ENCODE measurements at places on chromosomes 2 and 18.

DNA sequence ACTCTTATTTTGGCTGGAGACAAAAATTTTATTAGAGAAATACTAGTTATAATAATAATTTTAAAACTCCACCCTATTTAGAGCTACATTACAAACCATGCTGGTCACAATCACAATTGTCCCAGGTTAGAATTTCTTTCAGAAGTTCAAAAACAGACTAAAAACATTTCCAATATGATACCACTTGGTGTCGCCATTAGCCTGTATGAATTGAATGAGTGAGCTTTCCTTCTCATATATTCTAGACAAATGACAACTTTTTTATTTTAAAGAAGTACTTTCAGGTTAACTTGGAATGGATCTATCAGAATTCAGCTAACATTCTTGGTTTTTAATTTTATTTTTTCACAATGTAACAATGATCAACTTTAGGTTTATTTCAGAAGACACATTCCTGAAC lies 48.0 kb downstream of the SERPINB8 start:
- DNase-seq, result peak; percentile 10

DNA sequence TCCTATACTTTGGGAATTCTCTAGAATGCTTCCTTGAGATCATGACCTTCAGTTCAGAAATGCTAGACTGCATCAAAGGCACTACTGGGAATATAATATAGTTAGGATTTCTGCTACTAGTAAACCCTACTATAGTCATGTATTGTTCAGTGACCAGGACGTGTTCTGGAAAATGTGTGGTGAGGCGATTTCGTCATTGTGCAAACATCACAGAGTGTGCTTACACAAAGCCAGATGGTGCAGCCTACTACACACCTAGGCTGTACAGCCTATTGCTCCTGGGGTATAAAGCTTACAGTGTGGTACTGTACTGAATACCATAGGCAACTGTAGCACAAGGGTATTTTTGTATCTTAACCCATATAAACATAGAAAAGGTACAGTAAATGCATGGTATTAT lies 13.0 kb downstream of the CXCR4 start:
- no peak for DNase-seq

- no peak for DNase-seq
Measured at GRCh38 chr2:240762249-240762648, 57.8 kb downstream of the KIF1A start.

DNA sequence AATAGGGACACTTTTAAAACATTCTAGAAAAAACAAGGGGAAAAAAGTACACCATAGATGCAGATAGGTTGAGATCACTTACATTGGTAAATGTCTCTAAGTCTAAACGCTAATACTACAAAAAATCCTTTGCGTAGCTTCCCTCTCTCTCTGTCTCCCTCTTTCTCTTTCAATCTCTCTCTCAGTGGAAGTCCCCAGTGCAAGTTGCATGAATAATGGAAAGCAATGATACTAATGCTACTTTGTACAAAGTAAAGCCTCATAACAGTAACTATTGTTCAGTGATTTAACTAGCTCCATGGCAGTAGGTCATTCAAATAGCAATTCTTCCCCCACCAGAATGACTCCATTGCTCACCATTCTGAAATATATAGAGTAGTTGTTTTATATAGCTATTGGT lies 12.8 kb downstream of the MEIS1 start:
- no peak for DNase-seq

- no peak for DNase-seq
Measured at GRCh38 chr2:240513549-240514287, 44.1 kb downstream of the ANKMY1 start.

DNA sequence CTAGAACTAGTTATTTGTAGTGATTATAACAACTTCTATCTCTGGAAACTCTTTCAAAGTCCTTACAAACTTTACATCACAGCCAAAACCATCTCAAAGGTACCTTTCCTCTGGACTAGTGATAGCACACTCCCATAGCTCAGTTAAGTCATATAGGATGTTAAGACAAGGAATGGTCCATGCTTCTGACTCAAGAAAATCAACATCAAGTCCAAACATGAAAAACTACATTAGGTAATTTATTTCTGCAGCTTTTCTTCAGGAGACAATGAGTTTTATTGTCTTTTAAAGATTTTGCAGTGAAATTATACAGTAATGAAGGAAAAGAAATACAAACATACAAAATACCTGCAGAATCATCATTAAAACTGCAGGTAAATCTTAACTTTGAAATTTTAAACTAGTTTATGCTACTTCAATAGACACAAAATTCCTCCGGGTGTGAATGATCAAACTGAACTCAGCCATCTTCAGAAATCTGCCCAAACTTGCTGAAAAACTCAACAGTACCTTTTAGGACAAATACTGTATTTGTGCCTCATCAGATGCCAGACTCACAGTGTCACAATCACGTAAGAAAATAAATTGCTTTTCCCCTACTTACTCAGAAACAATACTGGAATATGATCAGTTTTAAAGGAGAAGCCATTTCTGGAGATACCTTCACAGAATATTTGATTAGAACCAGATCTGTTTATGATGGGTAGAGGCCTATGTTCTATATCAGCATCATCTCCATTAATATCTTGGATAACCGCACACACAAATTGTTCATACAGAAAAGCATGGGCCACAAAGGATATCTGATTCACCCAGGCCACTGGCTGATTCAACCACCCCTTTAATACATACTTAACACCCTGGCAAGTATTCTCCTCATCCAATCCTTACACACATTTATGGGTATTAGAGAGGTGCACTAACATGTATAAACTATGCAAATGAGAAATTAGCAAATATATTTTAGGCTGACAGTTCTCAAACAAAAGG lies 2.6 kb downstream of the TMEM131 start:
- DNase-seq, result no peak

DNA sequence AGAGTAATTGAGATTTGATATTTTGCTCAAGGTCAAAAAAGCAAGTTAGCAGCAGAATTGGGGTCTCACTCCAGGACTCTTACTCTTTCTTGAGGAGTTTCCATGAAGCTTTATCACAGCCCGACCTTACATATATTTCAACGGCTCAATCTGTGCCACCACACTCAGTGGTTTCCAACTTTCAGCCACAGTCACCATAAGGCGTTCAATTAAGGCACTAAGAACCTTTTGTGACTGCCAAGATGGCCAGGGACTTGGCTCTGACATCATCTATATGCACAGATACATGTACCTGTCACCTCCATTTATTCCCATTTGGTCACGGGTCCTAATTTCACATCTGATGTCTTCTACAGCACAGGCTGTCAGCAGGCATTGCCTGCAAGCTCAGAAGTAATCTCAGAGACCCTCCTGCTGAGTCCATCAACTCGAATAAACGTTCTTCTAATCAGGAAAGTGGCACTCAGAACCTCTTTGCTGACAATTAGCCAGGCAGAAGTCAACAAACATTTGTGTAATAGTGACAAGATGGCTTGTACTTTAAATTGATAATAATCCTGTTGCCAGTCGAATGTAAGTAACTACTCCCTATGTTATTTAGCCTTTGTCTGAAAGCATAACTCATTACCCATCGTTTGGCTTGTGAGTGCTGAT lies 16.1 kb downstream of the DYTN start:
- peak; percentile 55 for DNase-seq

DNA sequence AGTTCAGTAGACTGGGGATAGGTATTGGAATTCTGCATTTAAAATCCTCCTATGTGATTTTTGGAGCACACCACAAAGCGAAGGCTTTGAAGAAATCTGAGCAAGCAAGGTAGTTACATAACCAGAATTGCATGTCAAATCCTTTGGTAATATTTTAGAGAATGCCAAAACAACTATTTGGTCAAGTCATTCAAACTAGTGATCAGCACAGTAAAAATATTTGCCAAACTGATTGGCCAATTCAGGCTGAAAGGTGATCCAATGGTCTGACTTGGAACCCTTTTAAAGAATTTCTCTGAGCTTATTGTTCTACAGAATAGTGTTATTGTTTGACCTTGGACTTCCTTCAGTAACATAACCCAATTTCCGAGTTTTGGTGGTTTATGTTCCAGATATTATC lies 214.2 kb upstream of the ETAA1 start:
- no peak for DNase-seq

DNA sequence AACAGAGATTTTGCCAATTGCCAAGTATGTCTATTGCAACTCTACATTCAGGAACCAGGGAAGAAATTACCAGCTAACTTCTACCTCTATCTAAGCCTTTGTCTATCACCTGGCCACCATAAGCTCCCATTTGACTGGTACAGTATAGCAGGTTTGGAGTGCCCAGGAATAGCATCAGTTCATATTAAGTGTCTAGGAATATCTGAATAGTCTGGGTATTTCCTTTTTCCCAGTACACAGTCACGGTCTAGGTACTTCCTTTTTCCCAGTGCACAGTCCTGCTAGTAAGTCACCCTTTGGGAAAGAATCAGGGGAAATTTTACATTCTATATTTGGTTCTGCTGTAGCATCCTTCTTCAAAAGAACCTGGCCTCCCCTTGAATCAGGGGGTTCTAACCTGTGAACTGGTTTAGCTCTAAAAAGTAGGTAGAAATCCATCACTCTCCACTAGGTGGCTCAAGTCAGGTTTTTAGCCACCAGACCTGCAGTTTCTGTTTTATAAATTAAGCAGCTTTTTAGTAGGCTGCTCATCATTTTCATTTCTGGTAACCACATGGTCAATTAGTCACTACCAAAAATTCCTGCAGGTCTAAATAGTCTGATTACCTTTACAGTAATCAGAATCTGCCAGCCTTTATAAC lies 49.3 kb upstream of the DNAJC10 start:
- DNase-seq, result peak; percentile 14

GRCh38 chr2:109238580-109238979 lies 109.6 kb downstream of the SH3RF3 start:
- DNase-seq, result no peak

GRCh38 chr18:69974365-69974764 lies 26.7 kb upstream of the CD226 start:
- no peak for DNase-seq

DNA sequence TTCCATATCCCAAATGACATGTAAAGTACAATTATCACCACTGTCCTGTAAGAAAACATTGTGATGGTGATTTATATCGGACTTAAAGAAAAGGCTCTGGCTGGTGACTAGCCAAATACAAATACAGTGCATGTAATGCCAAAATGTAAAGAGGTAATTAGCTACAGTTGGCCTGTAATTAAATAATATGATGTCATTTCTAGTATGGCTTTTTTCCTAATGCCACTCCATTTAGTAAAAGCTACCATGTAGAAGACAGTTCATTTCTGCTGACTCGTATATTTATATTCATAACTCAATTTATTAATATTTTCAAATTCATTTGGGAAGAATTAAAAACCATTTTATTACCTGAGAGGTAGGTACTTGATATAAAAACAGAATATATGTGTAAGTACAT lies 815.7 kb downstream of the ERBB4 start:
- DNase-seq, result no peak

DNA sequence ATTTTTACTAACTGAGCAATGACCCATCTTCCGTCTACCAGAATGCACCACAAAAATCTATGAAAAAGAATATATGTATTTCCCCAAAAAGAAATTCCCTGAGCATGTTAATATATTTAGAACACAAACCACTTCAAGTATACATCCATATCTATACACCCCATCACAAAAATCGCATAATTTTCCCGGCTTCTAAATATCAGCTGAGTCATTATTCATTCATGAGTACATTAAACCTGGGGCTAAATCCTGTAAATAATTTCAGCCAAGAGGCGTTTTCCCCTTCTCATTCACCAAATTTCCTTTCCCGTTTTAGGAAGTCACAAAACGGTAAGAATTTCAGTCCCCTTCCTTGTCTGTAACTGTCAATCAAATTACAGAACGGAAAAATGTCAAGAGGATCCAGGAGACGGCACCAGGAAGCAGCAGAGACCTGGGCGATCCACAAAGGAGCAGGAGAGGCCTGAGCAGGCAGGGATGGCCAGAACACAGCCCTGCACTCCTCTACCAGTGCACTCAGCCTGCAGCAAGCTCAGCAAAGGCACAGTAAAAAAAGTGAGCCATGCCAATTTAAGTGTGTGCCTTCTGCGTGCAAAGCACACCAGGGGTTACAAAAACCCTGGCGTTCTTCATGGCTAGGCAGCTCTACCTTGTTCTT lies 300.7 kb downstream of the TCF4 start:
- DNase-seq, result no peak

DNA sequence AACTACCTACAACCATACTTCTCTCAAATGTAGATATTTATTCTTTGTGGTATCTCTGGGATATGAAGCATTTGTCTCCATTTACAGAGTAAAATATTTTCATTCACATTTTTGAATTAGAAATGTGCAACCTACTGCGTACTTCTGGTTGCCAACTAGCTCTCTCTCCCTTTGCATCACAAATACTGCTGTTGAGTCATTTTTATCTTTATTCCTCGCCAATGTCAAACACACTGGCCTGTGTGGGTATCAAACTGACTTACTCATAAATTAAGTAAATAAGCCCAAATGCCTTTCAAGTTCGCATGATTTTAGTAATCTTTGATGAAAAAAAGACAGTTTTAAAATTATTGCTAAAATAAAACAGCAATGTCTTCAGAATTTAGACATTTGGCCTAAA lies 67.3 kb downstream of the STAT4 start:
- no peak for DNase-seq

- DNase-seq, result no peak
Measured at GRCh38 chr2:73107211-73107926, 5.4 kb downstream of the RAB11FIP5 start.

DNA sequence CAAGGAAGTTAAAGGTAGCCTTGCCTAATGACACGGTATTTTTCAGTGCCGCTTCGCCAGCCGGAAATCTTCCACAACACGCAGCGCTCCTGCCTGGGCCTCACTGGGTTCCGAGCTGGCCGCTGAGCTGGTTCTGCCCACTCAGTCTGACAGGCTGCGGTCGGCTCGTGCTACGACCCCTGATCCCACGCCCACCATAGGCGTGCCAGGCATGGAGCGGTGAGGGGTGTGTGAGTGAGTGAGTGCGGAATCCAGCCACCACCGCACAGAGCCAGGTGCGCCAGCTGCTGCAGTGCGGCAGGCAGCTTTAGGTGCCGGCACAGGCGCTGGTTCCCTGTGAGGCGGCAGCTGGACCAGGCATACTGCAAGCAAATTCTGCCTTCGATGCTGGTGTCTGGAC lies 407.9 kb downstream of the DCC start:
- DNase-seq, result no peak

- DNase-seq, result peak; percentile 61
Measured at GRCh38 chr2:173355132-173355865, 627 bp downstream of the CDCA7 start.

DNA sequence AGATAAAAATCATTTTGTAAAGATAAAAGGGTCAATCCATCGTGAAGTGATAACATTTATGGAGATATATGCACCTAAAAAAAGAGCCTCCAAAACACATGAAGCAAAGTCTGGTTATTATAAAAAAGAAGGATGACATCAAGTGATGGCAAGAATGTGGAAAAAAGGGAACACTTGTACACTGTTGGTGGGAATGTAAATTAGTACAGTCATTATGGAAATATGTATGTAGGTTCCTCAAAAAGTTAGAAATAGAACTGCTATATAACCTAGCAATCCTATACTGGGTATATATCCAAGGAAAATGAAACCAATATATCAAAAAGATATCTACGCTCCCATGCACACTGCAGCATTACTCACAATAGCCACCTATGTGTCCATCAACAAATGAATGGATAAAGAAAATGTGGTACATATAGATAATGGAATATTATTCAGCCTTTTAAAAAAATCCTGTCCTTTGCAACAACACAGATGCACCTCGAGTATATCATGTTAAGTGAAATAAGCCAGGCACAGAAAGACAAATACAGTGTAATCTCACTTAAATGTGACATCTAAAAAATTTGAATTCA lies 28.9 kb downstream of the ABCB11 start:
- no peak for DNase-seq

GRCh38 chr2:96324721-96325040 lies 436 bp upstream of the ITPRIPL1 start:
- no peak for DNase-seq

Measured in NCI-H345 (cell line).